Activated CD4-positive, alpha-beta memory T cell treated with anti-CD3 and anti-CD28 coated beads for 36 hours (primary cell): ENCODE measurements at places on chromosomes 16 and 17. TPM values are rescaled to one million over a fixed set of nuclear protein-coding genes. Genes with fewer than 3 reads are reported as not detected.

Gene BFAR
- total RNA-seq = 51.4 TPM

GRCh38 chr16:67915831-67916723 lies 15.6 kb downstream of the CTRL start:
- no peak for DNase-seq

DNA sequence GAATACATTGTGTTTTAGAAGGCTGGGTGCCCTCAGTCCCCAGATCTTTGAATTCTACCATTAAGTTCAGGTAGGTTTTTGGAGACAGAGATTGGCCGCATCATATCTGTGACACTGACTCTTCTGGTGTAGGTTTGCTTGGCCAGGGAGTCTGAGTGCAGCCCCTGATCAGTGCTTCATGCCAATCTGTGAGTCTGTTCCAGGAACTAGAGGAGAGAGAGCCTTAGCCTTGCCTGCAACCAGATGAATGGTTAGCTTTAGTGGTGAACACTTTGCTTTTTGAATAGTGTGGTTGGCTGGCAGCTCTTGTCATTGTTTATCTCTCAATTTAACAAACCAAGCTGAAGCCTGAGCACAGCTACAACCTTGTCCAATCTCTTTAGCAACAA lies 87.8 kb downstream of the PLXDC1 start:
- DNase-seq = no peak

DNA sequence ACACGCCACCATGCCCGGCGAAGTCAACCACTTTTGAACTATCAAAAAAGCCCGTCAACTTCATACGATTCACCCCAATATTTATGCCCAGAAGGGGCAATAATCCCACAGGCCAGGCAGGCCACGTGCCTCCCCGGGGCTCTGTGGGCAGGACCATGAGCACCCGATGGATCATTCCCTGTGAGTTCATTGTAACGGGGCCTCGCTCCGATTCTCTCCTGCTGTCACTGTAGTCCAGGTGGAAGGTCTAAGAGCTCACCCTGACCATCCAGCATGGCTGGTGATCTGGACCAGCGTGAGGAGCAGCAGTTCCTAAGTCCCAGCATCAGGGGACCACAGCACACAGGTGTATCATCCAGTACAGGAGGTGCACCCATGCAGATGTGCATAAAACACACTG lies 77.5 kb upstream of the DOC2B start:
- no peak for DNase-seq
